Stimulated activated CD8-positive, alpha-beta memory T cell treated with anti-CD3 and anti-CD28 coated beads, Interleukin-7, amount 100 ng/mL, for 48 hours (primary cell): ENCODE measurements at places on chromosomes 3 and 15.

DNA sequence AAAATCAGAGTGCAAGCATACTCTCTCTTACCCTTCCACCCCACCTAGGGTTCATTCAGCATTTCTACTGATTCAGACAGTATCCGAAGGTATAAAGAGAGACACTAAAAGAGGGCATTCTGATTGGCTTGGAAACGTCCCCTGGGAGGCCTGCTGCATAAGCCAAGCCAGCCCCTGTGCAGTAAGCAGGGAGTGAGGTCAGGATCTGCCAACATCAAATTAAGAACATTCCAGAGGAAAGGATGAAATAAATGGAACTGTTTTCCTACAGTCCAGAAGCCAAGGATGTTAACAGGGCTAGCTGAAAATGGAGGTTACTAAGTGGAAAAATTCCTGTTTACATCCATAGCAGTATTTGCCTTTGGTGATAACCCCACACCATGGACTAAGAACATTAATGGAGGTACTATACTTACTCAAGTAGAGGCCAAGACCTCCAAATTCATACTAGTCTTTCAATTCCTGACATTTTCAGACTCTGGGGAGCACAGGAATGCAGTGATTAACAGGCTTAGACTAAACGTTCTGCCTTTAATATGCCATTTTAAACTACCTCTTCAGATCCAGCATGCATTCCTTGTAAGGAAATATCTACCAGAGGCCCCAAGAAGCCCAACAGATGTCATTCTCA, 34.5 kb downstream of the NPTN start:
- DNase-seq: no peak

DNA sequence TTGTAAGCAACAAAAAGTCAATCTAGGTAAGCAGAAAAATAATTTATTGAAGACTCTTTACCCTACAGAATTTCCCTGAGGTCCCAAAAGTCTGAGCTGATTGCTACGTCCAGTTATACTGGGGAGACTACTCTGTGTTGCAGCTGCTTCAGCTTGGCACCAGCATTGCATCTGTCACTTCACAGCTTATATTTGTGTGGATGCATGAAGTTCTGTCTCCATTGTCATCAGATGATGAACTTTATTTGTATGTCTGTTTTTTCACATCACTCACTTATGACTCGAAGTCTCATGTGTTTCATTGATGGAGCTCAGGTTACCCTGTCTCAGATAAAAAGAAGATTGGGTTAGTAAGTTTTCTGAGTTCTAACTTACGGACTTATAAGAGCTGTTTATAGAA, 75.3 kb upstream of the LRRFIP2 start:
- no peak for DNase-seq

DNA sequence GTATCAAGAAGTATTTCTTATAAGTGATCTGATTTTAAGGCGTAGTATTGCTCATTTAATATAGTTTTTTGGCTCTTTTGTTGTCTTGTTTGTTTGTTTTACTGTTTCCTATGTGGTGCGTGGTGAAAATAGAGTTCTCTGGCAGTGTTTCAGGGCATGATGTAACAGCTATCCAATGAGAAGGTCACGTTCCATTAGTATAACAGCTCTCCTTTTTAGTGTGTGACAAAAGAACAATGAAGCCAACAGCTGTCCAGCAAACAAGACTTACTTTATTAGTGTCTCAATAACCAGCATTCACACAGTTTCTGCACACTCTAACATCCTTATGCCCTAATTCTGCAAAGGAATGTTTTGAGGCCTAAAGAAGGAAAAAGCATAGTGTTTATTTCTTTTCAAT, 127.9 kb downstream of the SLC25A26 start:
- no peak for DNase-seq

GRCh38 chr3:6301626-6302025, 559.3 kb upstream of the GRM7 start:
- no peak for DNase-seq

DNA sequence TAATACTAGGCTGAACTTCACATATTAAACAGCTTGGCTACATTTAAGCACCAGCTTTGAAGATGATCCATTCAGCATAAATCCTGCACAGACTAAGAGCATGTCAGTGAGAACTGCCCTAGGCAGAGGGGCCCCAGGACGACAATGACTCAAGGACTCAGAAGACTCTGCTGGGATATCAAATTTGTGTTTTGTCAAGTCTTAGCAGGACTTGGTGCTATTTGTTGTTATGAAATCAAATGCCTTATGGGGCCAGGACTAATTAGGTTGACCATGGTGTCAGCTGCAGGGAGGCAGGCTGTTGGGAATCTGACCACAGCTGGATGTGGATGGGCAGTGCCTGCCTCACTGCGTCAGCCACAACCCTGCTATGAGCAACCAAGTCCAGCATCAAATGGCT, 91.8 kb downstream of the RYR3 start:
- DNase-seq: no peak

DNA sequence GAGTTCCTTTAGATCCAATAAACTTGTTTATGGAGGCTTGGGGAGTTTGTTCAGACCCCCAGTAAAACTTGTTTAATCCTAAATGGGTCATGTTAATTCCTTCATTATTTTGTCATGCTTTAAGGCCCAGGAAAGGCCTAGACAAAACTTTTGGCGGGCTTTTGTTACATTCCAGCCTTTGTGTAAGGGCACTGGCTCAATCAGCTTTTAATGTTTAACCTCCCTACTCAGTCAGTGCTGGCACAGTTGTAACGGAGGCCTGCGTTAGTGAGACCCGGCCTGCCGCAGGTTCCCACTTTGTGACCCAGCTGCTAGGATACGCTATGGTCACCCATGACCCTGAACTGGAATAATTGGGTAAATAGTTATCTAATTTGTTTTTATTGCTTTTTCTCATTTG, 59.2 kb downstream of the OXSM start:
- DNase-seq: no peak

DNA sequence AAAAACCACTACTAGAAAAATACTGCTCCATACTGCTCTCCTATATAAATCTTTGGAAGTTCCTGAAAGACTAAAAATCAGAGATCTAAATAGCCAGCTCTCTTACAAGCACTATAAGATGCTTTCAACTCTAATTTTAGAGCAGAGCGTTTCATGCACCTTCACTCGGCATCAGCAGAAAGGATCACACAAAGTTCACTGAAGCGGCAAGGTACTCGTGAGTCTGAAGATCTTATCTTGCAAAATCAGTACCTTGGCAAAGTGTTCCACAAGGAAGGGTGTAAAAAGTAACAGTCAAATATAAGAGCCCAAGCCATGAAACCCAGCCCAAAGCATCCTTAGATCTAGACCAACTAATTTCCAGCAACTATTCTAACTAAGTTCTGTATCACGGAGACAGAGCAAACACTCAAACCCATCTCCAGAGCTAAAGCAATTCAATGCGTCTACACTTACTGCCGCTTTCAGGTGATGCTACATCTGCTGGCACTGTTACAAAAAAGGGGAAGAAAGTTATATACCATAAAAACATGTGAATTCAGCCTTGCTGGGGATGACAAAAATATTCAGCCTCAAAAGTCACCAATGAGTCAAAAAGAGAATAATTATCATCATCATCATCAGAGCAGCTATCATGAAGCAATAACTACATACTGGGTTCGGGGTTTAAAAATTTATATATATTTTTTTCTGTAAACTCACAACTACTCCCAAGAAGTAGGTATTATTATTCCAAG, 16.3 kb downstream of the VPS39 start:
- DNase-seq: no peak

DNA sequence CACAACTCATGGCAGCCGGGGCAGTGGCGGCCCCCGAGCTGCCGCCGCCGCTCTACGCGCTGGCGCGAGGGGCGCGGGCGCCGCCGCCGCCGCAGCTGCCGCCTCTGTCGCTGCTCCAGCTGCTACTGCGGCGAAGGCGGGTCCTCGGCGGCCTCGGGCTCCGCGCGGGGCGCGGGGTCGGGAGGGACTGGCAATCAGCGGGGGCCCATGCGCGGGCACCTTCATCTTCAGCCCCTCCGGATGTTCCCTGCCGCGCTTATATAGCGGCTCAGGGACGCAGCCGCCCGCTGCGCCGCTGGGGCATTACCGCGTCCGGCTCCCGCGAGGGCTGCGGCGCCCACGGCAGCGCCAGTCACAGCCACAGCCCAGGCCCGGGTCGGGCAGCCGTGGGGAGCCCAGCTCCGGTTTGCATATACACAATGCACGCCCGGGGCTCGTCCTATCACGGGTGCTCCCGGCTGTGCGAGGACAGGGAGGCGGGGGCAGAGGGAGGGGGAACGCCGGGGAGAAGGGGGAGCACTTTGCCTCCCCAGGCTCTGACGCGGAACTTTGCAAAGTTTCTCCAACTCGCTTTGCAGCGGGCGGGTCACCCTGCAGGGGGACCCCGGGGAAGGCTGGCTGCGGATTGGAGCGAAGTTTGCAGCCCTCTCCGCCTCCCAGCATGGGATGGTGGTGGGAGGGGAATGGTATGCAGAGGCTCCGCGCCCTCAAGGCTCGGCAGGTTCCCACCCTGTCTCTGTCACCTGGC, at the start of gene VGLL3:
TSS of gene VGLL3 (minus strand) at position 416 of the 748 bp plus-strand sequence. CDS start at position 10, 406 bp downstream.
- DNase-seq: no peak

- no peak for DNase-seq
Observed at GRCh38 chr3:32990116-32990515, 38.7 kb downstream of the CCR4 start.

- no peak for DNase-seq
Observed at GRCh38 chr3:138317687-138318086, 12.0 kb downstream of the NME9 start.

DNA sequence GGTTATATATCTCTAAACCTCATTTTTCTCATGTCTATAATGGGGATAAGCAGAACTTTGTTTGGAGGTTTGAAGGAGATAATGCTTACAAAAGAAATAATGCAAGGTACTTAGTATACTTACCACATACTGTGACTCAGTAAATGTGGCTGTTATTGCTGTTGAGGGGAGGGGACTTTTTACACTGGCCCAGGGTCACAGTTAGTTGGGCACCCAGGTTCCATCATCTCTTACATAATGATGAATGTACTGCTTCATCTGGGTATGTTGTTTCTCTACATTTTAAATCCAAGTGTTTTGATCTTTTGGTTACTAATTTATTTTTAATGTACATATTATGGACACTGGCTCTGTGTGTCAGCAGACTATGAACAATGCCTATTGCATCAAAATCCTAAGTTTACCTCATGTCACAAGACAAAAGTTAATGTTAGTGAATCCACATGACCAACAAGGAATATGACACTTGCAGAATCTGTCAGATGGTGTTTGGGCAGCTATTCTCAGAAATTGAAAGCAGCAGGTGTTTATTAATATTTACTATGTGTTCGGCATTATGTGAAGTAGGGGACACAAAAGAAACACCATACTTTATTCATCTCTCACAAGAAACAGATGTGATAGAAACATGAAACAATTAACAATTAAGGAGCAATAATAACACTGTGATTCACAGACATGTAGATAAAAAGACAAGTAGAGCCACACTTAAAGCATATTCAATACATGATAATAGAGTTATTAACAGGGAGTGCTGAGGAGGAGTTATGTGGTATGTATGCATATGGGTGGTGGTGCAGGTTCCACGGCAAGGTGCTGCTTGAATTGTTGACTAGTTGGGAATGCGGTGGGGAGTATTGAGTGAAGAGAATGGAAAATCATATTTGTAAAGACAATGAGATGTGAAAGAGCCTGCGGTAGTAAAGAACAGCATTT, 109.7 kb downstream of the GALK2 start:
- no peak for DNase-seq

DNA sequence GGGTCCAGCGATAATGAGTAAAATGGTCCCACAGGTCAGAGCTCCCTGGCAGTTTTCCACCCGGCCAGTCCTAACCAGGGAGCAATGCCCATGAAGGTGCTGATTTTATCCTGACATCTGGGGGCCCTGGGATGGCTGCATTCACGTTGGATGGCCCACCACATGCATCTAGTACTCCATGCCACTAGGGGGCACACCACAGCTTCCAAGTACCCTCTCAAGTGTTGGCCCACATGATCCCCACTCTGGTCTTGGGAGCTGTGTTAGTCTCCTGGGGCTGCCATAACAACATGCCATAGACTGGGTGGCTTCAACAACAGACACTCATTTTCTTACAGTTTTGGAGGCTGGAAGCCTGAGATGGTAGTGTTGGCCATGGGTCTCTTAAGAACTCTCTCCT, 225.5 kb downstream of the SLCO3A1 start:
- no peak for DNase-seq

- DNase-seq: no peak
Observed at GRCh38 chr3:9750556-9751411, 1.0 kb downstream of the OGG1 start.

GRCh38 chr15:89472785-89473256, 23.6 kb downstream of the RHCG start:
- DNase-seq: peak; percentile 21

DNA sequence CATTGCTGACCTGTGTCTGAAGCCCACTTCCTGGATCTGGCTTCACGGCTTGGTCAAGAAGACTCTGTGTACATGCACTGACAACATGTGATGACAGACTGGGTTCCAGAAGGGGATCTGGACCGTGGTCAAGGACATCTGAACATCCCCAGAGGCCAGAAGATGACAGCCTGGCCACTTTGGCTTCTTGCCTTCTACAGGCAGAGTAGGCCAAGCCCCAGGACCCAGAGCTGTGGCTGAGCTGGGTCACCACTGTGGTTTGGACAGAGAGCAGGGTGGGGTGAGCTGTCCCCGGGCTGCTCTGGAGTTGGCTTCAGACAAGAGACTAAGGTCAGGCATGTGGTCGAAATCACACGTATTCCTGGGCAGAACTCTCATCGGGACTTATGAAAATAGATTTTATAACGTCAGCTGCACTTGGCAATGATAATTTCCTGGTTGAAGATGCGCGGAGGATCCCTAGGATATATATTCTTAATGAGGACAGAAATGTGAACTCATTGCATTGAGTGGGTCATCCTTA, 114.1 kb upstream of the FRMD4B start:
- DNase-seq: no peak

DNA sequence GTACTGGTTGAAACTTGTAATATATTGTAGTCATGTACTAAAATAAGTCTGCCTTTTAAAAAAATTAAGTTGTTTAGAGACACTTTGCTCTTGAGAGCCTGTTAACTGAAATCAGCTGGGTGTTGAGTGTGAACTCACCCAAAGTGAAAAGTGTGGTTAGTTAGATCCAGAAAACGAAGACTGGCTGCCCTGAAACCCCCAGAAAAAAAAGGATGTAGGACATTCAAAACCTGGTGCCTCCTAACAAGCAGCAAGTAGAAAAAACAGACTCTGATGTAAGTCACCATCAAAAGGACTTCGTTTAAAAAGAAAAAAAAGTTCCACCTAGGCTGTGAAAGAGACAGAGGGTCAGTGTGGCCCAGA, 40.8 kb downstream of the UMPS start:
- DNase-seq: no peak

- no peak for DNase-seq
Observed at GRCh38 chr3:114272271-114272670, 21.6 kb upstream of the TIGIT start.
